RCC 7860 (cell line): ENCODE measurements at places on chromosomes 1 and 21.

- DNase-seq: no peak
Measured at GRCh38 chr1:74703386-74704182, 29.3 kb downstream of the CRYZ start.

GRCh38 chr1:163585796-163586195 lies 264.0 kb downstream of the NUF2 start:
- DNase-seq: no peak

DNA sequence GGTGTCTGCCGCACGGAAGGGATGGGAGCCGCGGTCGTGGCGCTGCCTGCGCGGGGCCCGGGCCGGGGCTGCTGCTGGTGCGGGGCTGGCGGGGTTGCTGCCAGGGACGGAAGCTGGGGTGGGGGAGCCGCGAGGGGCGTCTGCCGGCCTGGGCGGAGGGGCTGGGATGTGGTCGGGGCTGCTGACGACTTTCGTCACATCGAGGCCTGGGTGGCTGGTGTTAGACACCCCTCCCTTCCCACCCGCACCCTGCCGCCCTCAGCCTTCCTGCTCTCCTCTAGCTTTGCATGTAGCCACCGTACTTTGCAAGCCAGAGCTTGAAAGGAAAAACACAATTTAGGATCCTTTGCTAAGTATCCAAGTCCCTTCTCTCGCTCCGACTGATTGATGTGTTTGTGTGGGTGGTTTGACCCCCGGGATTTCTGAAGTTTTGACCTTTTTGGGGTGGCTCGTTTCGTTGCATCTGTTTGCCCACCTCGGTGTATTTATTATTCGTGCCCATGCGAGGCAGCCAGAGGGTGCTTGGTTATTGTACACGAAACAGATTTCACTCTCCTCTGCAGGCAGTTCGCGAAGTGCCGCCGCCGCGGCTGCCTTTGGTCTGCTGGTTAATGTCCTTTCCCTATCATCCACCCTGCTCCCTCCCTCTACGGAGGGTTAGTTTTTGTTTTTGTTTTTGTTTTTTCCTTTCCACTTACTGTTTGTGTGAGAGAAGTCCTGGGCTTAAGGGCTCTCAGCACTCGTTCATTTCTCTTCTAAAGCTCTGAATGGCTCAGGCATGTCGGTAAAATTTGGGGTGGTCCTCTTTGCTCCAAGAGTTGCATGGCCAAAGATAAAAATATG lies 868 bp downstream of the C1orf21 start:
- DNase-seq: no peak

DNA sequence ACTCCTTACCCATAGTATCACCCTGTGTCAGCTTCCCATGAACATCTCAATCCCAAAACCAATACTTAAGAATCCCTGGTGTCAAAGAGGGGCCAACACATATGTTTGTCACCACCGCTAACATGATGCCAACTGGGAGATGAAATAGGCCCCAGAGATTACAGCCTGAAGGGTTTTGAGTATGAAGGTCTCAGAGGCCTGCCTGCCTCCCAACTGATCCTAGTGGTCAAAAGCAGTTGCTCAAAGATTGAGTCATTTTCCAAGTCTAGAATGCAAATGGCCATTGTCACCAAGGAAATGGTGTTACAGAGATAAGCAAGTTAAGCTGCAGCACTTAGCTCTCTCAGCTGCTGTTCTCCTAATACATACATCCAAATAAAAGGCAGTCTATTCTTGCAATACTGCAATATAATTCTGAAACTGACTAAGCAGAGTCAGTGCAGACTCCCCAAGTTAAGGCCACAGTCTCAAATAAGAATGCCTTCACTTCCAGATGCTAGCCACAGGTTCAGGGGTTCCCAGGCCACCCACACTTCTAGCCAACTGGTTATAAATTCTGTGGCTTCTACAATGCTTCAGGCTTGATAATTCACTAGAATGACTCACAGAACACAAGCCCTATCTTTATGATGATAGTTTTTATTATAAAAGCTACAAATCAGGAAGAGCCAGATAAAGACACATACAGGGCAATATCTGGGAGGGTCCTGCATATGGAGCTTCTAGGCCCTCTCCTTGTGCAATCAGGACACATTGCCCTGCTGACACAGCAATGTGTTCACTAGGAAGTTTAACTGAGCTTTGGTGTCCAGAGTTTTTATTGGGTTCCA lies 18.7 kb downstream of the DUSP10 start:
- DNase-seq: peak; percentile 24

DNA sequence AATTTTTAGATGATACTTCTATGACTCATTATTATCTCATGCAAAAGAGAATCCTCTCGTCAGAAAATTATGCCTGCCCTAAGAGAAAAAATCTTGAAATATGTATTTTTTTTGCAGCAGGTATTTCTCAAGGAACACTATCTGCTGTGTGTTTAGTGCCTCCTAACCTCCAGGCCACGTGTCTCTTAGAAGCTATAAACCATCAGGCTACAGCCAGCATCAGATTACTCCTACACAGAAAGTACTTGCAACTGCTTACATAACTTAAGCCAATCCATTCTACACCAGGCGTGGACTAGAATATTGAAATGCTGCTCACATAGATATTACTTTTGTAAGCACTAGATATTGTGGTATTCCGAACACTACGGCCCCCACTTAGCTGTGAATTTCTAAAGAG lies 933.4 kb downstream of the PLA2G4A start:
- DNase-seq: peak; percentile 3

- DNase-seq: no peak
Measured at GRCh38 chr1:5493851-5494311, 498.3 kb downstream of the NPHP4 start.

DNA sequence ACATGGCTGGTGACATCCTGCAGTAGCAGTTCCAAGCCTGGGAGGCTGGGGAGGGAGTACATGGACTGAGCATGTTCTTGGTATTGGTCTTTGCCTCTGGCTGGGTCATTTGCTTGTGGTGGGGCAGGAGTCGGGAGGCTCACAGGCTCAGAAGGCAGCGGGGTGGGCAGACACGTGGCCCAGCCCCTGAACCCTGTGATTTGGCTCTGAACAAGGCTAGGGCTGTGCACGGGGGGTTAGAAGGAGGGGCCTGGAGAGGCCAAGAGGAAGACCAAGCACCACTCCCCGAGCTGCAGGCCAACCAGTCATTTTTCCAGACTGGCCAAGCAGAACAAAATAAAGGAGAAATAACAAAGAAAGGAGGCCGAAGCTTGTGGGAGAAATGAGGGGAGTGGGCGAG lies 9.7 kb upstream of the PRELP start:
- DNase-seq: no peak

GRCh38 chr1:183165456-183165855 lies 20.6 kb upstream of the LAMC2 start:
- peak; percentile 68 for DNase-seq

GRCh38 chr21:33022828-33023573 lies 2.7 kb upstream of the OLIG2 start:
- no peak for DNase-seq

GRCh38 chr1:57341721-57342120 lies 82.1 kb downstream of the DAB1 start:
- DNase-seq: no peak
